HCEC 1CT (cell line): ENCODE measurements at places on chromosomes 5 and 9.

GRCh38 chr5:134131165-134131564 lies 16.7 kb downstream of the TCF7 start:
- no peak for DNase-seq

DNA sequence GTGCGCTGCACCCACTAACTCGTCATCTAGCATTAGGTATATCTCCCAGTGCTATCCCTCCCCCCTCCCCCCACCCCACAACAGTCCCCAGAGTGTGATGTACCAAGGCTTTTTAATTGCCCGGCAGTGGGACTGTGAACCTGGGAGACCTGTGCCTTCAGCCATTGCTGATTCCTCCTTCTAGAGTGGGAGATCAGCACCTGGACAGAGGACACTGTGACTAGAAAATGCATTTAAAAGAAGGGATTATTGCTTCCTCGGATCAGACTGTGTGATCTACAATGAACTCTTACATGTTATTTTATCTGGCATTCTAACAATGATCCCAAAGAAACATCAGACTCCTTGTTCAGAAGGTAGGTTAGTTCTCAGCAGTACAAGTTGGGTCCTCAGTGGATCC lies 25.9 kb downstream of the CTSL start:
- DNase-seq = no peak

DNA sequence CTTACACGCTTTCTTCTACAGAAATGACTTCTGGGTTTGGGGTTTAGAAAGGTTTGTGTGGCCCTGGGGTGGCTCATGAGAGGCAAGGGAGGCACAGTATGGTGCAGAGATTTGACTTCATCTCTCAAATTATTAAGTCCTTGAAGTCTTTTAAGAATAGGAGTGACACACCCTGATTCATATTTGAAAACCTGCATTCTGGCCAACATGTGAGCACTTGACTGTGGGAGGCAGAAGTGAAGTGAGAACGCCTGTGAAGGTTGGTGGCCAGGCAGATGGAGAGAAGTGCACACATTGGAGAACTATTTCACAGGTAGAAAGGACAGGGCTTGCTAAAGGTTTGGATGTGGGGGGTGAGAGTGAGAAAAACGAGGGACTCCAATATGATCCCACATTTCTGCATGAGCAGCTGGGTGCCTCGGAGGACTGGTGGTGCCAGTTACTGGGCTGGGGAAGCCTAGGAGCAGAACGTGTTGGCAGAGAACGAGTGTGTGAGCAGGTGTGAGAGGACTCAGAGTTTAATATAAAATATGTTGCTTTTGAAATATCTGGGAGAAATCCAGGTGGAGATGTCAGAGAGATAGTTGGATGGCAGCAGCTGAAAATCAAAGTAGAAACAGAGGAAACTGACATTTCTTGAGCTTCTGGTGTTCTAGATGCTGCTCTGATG lies 240.0 kb upstream of the ADAMTSL1 start:
- no peak for DNase-seq

- no peak for DNase-seq
Observed at GRCh38 chr5:65563777-65564176, 681 bp downstream of the PPWD1 start.

- DNase-seq = no peak
Observed at GRCh38 chr9:126702151-126703001, 88.6 kb downstream of the LMX1B start.

DNA sequence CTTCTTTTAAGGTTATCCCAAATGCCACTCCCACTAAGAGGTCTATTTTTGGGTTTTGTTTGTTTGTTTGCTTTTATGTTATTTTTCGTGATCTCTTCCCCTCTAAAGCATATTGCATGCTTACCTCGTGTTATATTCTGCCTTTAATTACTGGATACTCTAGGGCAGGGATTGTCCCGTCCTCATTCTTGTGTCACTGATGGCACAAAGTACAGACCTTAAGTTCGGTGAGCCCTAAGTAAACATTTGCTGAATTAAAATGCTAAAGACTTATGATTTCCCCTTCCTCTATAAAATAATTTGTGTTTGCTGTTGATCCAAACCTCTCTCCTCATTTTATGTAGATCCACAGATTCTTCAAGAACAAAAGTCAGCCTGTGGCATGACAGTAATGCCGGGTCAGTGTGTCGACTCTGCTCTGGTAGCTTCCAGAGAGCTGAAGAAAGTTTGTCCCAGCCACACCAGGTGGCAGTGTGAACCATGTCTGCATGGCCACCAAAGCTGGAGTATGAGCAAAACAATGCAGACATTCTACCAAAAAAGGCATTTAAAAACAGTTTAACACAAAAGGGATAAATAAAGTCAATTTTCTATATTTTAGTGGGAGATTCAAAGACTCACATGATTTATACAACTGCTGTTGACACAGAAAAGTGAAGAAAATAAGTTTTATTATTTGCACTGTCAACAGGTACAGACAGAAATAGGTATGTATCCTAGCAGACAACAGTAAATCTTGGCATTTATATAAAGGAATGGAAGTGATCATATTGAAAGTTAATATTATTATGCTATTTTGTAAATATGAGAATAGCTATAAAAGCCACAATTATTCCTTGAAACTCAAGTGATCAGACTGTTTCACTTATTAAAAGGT lies 17.9 kb upstream of the POC5 start:
- peak; percentile 34 for DNase-seq

GRCh38 chr9:95029288-95029687 lies 288.2 kb downstream of the FANCC start:
- DNase-seq = no peak

DNA sequence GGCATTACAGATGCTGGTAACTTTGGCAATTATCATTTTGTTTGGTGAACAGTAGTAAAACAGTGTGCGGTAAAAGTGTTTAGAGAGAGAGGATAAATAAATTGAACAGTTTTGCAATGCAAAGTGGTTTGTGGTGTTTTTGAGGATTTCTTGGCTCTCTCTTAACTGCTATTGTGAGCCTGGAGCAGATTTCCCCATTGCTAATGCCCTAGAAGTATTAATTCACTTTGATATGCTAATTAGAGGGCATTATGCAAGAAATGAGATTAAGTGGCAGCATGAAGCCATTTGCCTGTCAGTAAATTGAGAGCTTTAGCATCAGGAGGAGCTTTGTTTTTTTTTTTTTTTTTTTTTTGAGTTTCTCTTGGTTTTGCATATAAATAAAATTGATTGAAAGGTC lies 8.2 kb downstream of the PBX3 start:
- DNase-seq = no peak

- peak; percentile 43 for DNase-seq
Observed at GRCh38 chr5:137753691-137754187, 424 bp downstream of the HNRNPA0 start.

- no peak for DNase-seq
Observed at GRCh38 chr5:34930870-34931269, 1.5 kb downstream of the DNAJC21 start.

GRCh38 chr5:56440871-56441740 lies 208.0 kb upstream of the ANKRD55 start:
- peak; percentile 68 for DNase-seq

DNA sequence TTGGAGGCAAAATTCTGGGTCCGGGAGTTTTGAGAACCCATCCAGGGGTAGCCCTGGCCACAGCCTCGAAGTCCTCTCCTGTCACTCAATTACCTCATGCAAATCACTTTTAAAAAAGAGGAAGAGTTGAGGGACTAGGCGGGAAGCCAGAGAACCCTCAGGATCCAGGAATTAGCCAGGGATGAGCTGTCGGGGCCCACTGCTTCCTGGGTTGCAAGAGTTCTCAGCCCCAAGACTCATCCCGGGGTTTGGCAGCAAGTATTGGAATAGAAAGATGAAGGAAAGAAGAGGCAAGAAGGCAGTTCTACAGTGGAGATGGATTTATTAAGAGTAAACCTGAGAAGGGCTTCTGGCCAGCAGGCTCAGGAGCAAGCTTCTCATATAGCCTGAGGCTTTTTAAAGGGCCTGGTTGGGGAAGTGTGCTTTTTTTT lies 25.6 kb downstream of the C9orf50 start:
- DNase-seq = peak; percentile 54

GRCh38 chr5:893711-894110 lies 1.0 kb downstream of the TRIP13 start:
- no peak for DNase-seq

DNA sequence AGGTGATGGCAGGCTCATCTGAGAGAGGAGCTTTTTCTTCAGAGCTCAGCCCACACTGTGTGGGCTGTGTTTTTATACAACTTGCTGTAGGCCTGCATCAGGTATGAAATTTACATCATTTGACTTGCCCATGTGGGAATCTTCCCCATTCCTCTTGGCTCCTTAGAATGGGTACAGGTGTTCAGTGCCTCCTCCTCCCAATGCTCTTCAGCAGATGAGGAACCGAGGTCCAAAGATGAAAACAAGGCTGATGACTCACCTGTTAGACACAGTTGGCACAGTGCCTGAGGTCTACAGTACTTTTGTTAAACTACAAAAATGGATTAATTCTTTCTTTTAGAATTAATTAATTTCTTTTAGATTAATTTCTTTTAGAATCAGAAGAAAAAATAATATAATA lies 20.8 kb downstream of the PAPPA start:
- DNase-seq = peak; percentile 45

DNA sequence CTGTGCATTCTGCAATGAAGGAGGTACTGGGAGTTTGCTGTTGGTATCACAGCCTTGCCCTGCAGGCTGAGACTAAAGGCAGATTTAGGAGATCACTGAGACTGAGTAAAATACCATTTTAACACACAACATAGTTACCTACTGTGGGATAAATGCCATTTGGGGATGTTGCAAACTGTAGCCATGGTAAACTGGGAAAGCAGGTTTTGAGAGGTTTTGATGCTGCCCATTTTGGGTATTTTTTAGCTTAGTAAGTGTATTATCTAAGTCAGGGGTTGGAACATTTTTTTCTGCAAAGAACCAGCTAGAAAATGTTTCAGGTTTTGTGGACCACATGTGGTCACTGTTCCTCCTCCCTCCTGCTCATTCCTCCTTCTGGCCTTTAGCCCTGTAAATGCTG lies 108.9 kb downstream of the EHMT1 start:
- no peak for DNase-seq

DNA sequence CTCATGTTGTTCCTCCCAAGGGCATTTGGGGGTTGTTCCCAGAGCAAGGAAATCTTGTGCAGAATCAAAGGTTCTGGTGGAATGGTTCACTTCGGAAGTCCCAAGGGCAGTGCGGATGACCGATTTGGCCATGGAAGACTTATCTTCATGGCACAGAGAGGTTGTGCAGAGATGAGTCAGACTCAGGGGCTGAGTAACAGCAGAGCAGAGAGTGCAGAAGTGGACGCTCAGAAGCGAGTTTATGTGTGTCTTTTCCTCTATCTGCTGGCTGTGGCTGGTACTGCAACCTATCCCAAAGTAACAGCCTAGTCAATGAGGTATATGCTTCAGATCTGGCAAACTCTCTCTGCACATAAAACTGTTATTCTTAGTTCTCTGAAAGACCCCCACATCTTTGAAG lies 118.1 kb downstream of the DPYSL3 start:
- DNase-seq = peak; percentile 73

- no peak for DNase-seq
Observed at GRCh38 chr9:82949203-82949602, 113.7 kb downstream of the RASEF start.

DNA sequence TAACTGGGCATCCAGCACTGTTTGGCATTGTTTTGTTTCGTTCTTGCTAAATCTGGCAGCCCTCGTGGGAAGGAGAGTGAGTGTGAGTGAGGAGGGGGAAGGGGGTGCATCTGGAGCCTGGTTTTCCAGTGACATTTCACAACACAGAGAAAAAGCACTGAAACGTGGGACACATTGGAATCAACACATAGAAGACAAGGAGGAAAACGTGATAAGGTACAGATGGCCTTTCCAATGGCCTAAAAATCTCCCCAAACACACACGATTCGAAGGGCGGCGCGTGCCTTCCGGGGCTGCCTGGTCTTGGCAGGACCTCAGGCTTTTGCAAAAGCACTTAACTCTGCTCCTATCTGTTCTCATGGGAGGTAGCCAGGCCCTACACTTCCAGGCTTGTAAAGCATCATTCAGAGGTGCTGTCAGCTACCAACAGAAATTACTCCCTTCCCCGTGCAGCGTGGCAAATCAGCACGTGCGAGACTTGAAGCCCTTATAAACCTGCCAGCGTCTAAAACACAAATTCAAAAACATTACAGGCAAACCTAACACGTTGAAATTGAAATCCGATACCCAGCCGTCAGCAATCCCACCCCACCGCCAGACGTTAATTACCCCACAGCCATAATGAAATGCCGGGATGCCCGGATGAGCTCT lies 129.4 kb downstream of the OLFM1 start:
- DNase-seq = no peak

DNA sequence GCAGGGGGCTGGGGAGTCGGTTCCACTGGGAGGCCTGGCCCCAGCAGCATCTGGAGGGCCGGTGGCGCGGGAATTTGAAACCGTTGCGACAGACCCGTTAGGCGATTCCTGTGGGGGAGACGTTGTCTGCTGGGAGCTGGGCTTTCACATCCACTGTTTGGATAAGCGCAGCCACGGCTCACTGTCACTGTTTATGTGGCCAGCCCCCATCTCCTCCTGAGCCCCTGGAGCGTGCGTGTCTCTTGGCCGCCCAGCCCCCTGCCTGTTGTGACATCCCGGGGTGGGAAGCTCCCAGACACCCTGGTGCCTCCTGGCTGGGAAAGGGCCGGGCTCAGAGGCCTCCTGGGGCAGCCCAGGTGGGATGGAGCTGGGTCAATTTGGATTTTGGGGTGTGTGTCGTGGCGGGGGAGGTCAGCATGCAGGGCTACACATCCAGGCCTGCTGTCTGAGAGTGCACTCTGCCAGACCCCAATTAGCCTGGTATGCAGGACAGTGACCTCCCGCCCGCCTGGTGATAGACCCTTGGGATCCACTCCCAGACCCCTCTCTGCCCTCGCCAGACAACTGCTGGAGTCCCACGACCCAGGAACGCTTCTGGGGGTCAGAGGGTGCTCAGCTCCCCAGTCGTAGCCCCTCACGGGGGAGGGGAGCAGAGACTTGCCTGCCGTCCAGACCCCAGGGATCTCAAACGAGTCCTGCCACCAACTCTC lies 62.0 kb upstream of the RNU6ATAC start:
- DNase-seq = no peak

DNA sequence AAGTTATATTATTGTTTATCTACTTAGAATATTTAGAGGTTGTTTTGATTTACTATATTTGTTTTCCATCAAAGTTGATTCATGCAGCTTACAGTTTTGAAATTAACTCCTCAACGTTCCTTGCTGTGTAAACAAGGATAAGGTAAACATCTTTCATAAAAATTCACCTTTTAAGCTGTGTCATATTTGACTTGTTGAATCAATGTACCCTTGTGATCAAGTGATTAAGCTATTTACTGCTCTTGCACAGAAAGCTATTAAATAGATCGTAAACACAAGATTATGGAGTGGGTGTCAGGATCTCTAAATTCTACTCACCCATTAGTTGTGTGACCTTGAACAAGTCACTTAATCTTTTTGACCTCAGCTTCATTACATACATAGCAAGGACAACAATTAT lies 2054.0 kb upstream of the NUDT12 start:
- no peak for DNase-seq

- peak; percentile 34 for DNase-seq
Observed at GRCh38 chr5:100827481-100827889, 75.6 kb downstream of the ST8SIA4 start.

GRCh38 chr5:108345541-108346171 lies 36.2 kb downstream of the FBXL17 start:
- peak; percentile 72 for DNase-seq
